NCI-H1930 (cell line): ENCODE measurements at places on chromosomes 16 and 17.

DNA sequence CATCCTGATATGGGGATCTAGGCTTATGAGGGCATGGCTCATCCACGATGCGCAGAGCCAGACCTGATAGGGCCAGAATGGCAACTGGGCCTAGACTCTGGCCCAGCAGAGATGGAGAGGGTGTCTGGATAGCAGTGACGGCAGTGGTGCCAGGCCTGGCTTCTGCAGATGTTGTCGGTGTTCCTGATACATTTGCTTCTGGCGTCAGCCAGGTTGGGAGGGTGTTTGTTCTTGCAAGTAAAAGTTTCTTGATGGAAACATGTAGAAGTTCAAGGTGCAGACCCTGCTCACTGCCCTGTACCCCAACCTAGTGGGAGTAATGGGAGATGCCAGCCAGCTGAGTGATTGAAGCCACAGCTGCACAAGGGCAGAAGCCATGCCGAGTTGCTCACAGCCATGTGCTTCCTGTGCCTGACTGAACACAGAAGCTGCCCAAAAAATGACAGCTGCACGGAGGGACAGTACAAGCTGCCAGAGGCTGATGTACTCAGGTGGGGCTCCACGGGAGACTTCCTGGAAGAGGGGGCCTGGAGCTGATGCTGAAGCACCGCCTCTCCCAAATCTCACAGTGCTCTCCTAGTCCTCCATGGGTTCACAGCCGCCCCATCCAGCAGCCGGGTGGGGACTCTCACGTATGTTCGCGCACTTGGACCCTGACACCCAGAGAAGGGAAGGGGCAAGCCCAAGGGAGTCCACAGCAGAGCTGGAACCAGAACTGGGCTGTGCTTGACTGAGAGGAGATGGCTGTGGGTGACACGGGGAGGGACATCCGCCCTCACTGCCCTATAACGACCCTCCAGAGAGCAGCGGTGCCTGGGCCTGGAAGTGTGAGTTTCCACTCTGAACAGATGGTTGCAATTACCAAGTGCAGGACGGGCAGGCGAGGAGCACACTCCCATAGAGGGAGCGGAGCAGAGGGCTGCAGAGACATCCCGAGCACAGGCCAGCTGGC is 78.7 kb downstream of the N4BP1 start:
- no peak for DNase-seq

GRCh38 chr17:50863221-50863843 is 2.8 kb downstream of the TOB1 start:
- DNase-seq = no peak

DNA sequence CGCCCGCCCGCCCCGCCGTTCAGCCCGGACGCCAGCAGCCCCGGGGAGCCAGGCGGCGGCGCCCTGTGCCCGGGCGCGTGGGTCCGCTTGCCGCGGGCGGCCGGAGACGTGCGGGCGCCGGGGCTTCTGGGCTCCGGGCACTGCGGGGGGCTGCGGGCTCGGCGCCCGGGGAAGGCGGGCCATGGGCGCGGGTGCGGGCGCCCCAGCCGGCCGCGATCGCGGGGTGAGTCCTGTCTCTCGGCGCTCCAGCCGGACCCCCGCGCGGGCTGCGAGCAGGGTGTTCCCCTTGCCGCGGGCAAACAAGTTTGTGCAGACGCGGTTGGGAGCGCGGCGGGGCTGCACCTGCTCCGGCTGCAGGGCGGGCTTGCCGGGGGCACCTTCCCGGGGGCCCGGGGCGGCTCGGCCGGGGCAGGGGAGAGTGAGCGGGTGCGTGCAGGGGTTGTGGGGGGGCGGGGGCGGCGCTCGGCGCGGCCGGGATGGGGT is 292 bp downstream of the WSCD1 start:
- no peak for DNase-seq

- DNase-seq = no peak
These were observed 233.1 kb upstream of the WSCD1 start for GRCh38 chr17:5837055-5837491.

GRCh38 chr16:4801051-4801961 is 1.1 kb downstream of the ROGDI start:
- DNase-seq = no peak
